Activated CD4-positive, alpha-beta T cell treated with anti-CD3 and anti-CD28 coated beads, Interleukin-2, Interleukin-4, amounts not matched to agents 100 ng/mL and 50 ng/mL, durations not matched to agents 16 hours and 8 hours (primary cell): ENCODE measurements at places on chromosomes 16 and 17.
A peak's percentile ranks its signal among the peaks of the same experiment; 100 is the strongest.

DNA sequence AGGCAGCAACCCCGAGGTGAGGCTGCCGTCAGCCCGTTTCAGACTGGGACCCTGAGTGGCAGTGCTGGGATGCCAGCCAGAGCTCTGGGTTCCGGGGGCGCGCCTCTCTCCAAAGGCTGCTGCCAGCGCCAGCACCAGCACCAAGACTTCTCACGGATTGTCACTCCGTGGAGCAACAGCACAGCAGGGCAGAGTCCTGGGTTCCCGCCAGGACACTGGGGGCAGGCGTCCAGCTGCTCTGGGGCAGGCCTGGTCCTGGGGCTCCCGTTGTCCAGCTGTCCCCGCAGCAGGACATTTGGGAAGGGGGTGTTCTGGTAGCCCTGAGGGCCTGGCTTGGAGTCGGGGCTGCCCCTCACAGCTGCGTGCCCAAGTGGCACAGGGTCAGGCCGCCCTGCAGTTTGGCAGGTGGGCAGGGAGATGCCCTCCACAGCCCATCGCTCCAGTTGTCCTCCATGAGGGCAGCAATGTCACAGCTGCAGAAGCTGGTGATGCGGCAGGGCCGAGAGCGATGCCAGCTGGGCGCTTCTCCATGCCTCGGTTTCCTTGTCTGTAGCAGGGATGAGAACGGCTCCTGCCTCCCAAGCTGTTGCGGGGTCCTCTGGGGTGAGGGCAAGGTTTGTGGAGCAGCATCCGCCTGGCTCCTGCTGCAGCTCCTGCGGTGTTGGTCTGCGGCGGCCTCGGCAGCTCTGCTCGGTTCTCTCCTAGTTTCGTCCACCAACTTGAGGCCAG, 137.3 kb upstream of the CIBAR2 start:
- no peak for DNase-seq

GRCh38 chr16:85101956-85102630, 10.2 kb downstream of the CIBAR2 start:
- DNase-seq, result no peak

DNA sequence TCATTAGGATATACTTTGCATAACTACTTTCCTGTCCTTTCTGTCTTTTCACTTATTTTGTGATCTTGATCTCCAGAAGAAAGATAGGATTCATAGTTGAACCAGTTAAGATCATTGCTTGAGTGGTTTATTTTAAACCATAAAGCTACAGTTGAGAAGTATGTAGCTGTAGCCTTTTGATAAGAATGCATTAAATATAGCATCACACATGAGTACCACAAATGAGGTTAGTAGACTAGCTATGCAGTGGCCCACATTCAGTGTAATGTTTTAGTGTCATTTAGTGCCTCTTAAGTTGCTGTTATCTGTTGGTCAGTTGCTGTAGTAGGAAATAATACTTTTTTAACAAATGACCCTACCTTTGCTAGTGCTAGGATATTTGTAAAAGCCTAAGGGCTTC, 1.3 kb downstream of the NLK start:
- DNase-seq, result no peak

DNA sequence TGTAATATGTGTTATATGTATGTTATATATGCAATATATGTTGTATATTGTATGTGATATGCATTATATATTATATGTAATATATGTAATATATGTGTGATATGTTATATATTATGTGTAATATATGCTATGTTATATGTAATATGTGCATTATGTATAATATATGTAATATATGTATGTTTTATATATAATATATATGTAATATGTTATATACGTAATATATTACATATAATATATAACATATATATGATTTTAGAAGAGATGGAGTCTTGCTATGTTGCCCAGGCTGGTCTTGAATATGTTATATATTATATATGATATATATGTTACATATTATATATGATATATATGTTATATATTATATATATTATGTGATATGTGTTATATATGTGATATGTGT, 65.5 kb upstream of the DNAH17 start:
- no peak for DNase-seq

DNA sequence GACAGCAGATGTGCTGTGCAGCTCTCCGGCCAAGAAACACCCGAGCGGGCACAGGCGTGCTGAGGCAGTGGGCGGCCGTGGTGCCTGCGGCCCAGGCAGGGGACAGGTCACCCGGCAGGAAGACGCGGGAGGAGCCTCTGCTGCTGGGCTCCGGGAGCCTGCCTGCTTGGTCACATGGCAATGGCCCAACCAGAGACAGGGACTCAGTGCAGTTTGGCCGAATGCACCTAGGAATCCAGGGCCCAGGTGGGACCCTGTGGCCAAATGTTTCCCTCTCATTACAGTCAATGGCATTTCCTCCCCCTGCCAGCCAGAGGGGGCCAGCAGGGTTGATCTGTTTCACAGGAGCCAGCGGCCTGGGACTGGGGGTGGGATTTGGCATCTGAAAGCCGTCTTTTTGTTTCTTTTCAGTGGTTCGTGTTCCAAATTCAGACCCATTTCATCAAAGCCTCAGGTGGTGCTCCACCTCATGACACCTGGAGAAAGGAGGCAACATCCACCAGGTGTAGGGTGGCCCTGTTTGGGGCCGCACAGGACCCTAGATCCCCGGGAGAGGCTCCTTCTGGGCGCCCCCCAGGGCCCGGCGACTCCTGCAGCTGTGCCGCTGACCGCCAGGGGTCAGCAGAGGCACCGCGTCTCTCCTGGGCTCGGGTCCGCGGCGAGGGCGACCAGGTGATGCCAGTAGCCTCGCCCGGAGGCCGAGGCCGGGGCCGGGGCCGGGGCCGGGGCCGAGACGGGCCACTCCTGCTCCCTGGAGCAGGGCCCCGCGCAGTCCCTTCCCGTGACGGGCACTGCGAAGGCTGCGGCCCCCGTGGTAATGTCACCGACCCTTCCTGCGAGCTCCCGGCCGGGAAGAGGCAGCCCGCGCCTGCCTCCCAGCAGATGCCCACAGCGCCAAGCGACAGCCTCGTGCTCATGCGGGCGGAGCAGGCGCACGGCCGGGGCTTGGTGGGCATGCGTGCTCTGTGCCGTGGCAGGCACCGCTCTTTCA, 118.5 kb downstream of the C16orf78 start:
- peak; percentile 17 for DNase-seq

DNA sequence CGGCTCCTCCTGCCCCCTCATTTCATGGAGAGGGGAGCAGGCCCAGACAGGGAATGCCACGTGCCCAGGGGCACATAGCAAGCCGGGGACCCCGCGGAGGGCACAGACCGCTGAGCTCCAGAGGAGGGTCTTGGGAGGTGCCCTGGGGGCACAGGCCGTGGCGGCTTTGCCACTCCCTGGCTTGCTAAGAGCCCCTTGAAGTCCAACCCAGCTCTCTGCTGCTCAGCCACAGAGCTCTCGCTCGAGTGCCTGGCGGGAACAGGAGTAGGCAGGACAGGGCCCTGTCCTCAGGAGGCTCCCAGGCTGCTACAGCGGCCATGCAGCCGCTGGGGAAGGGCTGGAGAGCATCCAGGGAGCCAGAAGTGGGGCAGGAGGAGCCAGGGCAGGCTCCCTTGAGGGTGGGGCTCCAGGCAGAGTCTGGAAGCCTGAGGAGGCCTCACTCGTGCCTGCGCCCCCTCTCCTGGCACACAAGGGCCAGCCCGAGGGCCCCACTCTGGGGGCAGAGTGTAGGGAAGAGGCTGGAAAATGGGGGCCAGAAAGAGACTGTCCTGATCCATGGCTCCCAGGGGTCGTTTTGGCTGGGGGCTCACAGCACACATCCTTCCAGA, 4.4 kb upstream of the RAB26 start:
- DNase-seq, result no peak

GRCh38 chr17:58991718-58992331, 114.9 kb downstream of the TRIM37 start:
- DNase-seq, result peak; percentile 58

- DNase-seq, result no peak
Measured at GRCh38 chr17:76781056-76781982, 43.4 kb downstream of the MFSD11 start.

GRCh38 chr17:27536781-27537180, 80.5 kb downstream of the KSR1 start:
- no peak for DNase-seq

DNA sequence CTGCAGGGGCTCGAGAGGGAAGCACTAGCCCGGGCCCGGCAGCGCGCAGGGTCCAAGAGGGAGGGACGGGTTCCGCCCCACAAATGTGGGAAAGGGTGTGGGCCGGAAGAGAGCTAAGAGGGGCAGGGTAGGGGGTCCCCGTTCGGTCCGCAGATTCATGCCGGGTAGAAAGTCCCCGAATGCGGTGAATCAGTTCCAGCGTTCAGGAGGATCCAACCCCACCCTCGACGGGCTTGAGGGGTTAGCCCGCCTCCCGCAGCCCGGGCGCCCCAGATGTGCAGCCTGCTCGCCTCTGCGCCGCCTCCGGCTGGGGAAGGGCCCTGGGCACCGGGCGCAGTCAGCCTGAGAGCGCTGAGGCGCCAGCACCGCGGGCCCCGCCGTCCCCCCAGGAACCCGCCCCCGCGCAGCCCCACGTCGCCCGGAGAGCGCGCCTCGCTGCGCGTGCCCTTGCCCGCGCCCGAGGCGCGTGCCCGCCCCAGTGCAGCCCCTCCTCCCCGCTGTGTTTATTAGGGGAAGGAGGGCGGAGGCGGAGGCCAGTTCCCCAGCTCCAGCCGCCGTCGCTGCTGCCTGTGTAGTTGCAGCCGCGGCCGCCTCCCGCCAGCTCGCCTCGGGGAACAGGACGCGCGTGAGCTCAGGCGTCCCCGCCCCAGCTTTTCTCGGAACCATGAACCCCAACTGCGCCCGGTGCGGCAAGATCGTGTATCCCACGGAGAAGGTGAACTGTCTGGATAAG, at the start of gene LASP1:
TSS of gene LASP1 (plus strand) at position 533 of the 733 bp plus-strand sequence. CDS start at position 665, 132 bp downstream.
- peak; percentile 90 for DNase-seq

- no peak for DNase-seq
Measured at GRCh38 chr17:58284613-58285421, 4.1 kb upstream of the MPO start.

DNA sequence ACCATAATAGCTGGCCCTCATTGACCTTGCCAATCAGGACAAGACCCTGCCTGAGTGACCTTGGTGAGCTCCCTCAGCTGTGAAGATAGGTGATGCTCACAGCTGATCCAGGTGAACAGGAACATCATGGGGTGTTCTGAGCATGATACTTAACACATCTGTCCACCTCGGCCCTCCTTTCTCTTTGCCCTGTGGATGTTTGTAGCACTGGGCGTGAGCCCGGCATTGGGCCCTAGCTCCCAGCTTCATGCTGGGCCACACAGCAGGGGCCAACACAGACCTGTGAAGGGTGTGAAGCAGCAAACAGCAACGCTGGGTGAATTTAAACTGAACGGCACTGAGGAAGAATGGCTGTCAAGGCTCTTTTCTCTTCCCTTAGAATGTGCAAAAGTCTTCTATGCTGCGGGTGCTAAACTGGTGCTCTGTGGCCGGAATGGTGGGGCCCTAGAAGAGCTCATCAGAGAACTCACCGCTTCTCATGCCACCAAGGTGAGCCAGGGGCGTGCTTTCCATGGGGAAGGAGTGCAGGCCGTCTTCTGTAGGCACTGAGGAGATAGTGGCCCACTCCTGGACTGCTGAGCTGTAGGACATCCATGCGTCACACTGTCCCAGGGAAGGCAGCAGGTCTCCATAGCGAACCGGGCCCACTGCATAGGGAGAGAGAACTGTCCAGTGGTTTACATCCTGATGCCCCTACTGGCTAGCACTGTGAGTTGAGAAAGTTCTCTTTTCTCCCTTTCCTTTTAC, 35.9 kb downstream of the TMEM11 start:
- DNase-seq, result no peak

- no peak for DNase-seq
Measured at GRCh38 chr16:66308096-66308495, 58.4 kb upstream of the CDH5 start.

DNA sequence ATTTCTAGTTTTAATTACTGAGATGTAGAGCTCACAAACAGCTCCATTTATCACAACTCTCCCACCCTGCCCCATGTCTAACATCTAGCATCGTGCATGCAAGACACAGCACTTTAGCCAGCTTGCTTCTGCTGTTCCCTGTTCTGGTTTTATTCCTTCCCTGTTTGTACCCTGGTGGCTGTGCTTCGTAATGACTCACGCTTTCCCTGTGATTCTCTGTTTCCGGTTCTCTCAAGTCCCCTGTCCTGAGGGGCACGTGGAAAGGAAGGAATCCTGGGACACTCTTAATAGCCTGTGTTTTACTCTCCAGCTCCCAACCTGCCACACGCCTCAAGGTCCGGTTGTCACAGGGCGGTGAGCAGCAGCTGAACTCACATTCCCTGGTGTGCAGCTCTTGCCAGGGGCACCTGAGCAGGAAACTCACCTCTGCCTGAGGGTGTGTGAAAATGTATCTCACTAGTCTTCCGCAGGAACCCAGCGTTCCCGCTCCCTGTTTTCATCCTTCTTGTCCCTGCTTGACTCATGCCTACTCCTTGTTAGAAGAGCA, 10.6 kb downstream of the SHISA6 start:
- no peak for DNase-seq

- no peak for DNase-seq
Measured at GRCh38 chr17:64398320-64398719, 7.7 kb upstream of the PECAM1 start.

- DNase-seq, result no peak
Measured at GRCh38 chr16:6857575-6857974, 475.1 kb upstream of the RBFOX1 start.

- DNase-seq, result peak; percentile 88
Measured at GRCh38 chr17:74744714-74745547, 3.5 kb upstream of the NHERF1 start.

- DNase-seq, result peak; percentile 44
Measured at GRCh38 chr17:2271985-2272702, 31.4 kb downstream of the SMG6 start.

GRCh38 chr16:14405611-14406537, 224.2 kb downstream of the PARN start:
- DNase-seq, result peak; percentile 15

- DNase-seq, result no peak
Measured at GRCh38 chr17:34800661-34801060, 160.6 kb downstream of the CCT6B start.

GRCh38 chr17:79818026-79818758, 21.0 kb downstream of the CBX4 start:
- no peak for DNase-seq

GRCh38 chr16:85850344-85850880, 48.5 kb upstream of the IRF8 start:
- DNase-seq, result no peak

DNA sequence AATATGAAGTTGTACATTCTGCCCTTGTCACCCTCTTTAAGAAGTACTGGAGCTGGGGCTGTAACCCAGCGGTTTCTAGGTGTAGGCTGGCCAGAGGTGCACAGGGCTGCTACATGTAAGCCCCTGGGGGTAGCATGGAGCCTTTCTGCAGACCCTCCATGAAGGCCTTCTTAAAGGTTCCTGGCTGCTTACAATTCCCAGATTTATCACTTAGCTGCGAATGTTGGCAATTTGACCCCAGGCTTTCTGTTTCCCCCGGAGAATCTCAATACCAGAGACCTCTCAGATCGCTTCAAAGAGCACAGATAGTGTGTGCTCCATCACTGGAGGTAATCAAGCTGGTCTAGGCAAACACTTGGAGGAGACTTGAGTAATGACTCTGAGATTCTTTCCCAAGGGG, 309.4 kb downstream of the CBLN1 start:
- DNase-seq, result no peak

GRCh38 chr17:5248821-5249479, 14.3 kb upstream of the SCIMP start:
- DNase-seq, result no peak

- DNase-seq, result no peak
Measured at GRCh38 chr17:43550754-43551153, 4.6 kb upstream of the ETV4 start.
